Upper lobe of left lung (tissue), 6 donors: ENCODE measurements at places on chromosomes 11 and 22.

DNA sequence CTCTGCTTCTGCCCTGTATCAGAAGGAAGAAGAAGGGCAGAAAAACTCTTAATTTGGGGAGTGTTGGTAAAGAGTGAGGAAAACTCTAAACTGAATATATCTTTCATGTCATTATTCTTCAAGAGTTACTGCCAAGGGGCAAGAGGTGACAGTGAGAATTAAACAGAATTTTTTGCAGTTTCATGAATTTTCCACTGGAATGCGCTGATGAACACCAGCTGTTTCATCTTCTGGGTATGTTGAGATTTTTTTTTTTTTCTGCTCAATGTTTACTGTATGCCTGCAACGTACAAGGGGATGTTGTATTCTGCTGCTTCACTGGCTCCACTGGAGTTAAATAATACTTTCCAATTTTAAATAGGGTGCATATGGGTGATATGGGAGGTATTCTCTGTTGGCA is 117.8 kb downstream of the FAM76B start:
- DNase-seq: no peak

DNA sequence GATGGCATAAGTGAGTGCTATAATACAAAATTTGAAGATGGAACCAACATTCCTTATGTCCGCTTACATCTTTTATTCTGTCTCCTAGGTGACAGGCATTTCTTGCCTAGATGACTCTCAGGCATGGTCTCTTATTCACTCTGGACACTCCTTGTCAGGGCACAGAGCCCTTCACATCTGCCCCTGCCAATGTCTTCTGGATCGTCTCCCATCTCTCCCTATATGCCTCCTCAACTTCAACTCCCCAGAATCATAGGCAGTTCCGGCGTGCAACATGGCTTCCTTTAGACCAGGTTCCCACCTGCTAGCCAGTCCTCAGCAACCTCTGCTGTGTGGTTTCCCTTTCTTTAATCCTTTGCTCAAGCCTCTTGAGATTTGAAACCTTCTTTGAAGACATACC is 300.9 kb downstream of the TENM4 start:
- DNase-seq: no peak

DNA sequence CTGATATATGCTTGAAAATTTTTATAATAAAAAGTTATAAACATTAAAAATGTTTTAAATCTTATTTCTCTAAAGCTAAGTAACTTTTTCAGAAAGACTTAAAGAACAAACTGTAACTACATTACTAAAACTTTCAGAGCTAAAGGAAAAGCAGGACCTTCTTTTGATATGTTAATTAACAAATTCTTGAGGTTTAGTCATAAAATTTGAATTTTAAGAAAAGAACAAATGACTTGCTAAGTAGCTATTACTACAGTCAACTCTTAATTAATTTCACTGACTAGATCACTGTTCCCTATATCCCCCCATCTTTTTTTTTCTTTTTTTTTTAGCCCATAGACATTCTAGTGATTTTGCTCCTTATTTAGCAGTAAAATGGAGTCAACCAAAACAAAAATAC is 344.4 kb downstream of the LRRC4C start:
- no peak for DNase-seq

- DNase-seq: no peak
Measured at GRCh38 chr11:119745112-119745511, 16.1 kb upstream of the NECTIN1 start.

- DNase-seq: no peak
Measured at GRCh38 chr11:117663414-117663813, 133.6 kb downstream of the DSCAML1 start.
